Activated gamma-delta T cell treated with anti-CD3 and anti-CD28 coated beads, Interleukin-2, amount 50 U/mL, for 16 hours (primary cell): ENCODE measurements at places on chromosomes 2 and 18.

DNA sequence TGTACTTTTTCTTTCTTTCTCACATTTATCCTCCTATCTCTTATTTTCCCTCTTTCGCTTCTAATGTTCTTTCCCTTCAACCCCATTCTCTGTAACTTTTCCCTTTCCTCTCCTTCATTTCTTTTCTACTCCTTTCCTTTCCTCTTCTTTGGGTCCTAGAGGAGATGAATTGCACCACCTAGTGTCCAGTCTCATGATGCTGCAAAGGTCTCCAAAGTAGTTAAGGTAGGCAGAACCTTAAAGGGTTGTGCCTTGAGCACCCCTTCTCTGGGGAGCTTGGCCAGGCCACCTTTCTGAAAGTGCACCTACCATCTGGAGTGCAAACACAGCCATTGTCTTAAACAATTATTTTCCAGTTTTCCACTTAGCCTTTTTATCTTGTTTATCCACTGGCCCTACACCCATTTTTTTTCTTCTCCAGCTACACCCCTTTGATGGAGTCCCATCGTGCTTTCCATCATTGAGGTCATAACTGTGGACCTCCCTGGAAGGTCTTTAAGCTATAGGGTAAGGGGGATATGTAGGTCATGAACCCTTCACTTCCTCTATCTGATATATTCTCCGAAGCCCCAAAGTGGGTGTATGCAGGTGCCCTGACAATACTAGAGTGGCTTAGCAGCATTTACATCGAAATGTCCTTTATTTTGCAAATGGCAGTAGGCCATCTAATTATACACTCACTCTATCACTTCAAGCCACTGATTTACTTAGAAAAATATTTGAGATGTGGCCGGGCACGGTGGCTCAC is 155.9 kb downstream of the ESCO1 start:
- DNase-seq = no peak

- DNase-seq = no peak
Measured at GRCh38 chr2:235270956-235271355, 222.9 kb upstream of the AGAP1 start.

DNA sequence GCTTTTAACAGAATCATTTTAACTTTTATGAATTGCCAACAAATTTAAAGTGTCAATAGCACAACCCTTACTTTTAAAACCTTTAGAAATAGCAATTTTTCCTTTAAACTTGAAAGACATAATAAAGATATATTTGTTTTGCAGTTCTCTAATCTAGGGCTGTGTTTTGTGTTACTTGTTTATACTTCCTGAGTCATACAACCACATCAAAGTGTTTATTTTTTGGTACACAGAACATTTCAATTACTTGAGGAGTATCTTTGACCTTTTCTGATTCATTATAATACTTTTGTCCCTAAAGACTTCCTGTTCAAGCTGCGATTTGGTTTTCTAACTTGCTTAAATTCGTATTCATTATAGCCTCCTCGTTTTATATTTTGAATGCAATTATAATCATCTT is 21.8 kb downstream of the TYW5 start:
- no peak for DNase-seq

- no peak for DNase-seq
Measured at GRCh38 chr18:10841203-10841602, 308.2 kb downstream of the PIEZO2 start.

GRCh38 chr2:182866461-182867406 is at the start of gene FRZB:
TSS of gene FRZB (minus strand) at chr2:182866637. CDS start at chr2:182866552, 85 bp downstream.
- no peak for DNase-seq

DNA sequence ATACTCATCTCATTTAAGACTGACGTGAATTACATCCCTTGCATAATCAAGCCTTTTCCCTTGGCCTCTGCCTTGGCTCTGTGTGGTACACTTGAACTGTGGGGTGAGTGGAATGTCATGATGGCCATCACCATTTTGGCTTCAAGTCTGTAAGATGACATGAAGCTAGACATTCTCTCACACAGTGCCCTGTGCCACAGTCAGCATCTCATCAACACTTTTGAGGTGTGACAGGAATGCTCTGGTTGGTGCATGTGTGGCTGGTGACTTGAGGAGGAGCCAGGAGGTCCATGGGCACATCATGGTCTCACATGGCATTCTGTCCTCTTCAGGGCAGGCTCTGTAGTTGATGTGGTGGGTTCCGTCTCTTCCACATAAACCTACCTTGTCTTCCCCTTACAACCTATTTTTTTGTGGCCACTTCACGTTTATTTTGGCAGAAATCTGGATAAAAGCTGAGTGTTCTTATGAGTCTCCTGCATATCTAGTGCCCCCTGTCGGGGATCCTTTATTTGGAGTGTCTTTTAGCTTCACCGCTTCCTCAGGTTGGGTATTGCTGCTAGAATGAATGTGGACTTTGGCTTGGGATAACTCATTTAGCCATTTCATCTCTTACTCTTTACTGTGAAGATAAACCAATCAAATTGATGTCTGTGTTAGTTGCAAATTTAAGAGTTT is 28.1 kb downstream of the MAP4K4 start:
- DNase-seq = no peak

- no peak for DNase-seq
Measured at GRCh38 chr2:178109813-178110212, 2.4 kb upstream of the RBM45 start.

DNA sequence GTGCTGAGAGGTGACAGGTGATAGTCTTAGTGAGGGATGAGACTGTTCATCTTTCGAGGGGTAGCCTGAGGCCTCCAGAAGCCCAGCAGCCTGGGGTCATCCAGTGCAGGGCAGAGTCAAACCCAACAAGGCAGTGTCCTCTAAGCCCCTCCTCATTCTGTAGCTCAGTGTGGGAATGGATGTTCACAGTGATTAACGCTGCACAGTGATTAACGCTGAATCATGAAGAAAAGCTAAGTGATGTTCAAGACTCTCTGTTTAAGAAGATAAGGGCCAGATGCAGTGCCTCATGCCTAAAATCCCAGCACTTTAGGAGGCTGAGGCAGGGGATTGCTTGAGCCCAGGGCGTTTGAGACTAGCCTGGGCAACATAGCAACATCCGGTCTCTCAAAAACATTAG is 56.3 kb upstream of the LAPTM4A start:
- DNase-seq = no peak

DNA sequence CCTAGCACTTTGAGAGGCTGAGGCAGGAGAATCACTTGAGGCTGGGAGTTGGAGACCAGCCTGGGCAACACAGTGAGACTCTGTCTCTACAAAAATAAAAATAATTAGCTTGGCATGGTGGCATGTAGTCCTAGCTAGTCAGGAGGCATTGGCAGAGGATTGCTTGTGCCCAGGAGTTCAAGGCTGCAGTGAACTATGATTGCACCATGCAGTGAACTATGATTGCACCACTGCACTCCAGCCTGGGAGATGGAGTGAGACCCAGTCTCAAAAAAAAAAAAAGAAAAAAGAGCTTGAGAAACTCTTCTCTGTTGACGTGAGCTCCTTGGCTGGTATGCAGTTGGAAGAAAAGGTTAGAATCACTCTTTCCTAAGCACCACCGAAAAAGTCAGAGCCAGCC is 125.1 kb upstream of the TNP1 start:
- no peak for DNase-seq
